ENCODE measurements at places on chromosomes 3 and 15.

GRCh38 chr3:38274864-38275649 is 7.0 kb upstream of the SLC22A14 start:
- DNase-seq: no peak

DNA sequence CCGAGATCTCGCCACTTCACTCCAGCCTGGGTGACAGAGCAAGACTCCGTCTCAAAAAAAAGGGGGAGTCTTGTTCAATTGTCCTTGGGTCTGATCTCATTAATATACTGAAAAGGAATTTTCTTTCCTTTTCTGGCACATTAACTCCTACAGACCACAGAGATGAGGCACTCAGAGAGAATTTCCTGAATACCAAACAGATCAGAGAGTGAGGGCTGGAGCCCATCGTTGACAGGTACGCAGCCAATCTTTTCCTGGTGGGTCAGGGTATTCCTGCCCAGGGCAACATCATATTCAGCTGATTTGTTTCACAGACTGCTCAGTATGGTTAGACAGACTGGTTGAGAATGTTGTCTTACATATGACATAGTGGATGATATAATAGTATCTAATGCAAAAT is 82.8 kb upstream of the TNFSF10 start:
- DNase-seq: no peak

- no peak for DNase-seq
These were observed 44.0 kb downstream of the IDH2 start for GRCh38 chr15:90058308-90058707.

DNA sequence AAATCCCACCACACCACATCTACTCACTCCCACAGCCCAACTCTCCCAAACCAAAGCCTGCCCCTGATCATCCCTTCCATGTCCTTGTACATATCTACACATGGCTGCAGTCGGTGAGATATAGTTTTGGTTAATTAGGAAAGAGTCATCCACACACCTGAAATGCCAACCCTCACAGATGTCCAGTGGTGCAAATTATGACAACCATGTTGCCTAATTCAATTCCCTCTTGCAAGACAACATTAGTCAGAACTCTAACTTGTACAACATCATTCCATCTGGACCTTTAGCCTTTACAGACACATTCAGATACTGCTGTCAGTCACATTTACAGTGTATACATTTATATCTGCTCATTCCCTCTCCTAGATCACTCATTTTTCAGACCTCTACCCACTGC is 41.2 kb downstream of the TUBGCP4 start:
- no peak for DNase-seq

- DNase-seq: no peak
These were observed 69.2 kb upstream of the CSTA start for GRCh38 chr3:122255757-122256439.
